ENCODE measurements at places on chromosomes 6 and 20.
A peak's percentile ranks its signal among the peaks of the same experiment; 100 is the strongest.

DNA sequence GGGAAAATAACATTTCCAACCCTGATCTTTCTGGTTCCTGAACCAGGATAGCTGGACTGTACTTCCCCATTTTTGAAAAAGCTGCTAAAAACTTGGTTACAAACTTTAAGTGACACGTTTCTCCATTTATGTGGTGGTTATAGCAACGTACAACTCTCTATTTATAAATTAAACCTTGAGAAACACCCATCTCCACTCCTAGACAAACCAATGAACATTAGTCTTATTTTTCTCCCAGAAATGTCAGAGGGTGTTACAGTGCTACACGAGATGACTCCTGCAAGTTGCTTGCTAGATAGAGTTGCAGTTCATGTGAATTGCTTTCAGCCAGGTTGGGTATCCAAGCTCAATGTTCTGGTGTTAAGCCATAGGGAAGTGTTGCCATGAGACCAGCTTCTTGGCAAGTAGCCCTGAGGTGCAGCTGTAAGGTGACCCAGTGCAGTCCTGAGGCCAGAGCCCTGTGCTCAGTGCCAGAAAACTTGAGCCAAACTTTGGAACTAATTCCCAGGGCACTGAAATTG, 51.3 kb upstream of the REV3L start:
- no peak for DNase-seq

GRCh38 chr6:140153703-140154102, 779.3 kb upstream of the CITED2 start:
- DNase-seq = no peak

- no peak for DNase-seq
These were observed 309.5 kb downstream of the TSHZ2 start for GRCh38 chr20:53281557-53282117.

DNA sequence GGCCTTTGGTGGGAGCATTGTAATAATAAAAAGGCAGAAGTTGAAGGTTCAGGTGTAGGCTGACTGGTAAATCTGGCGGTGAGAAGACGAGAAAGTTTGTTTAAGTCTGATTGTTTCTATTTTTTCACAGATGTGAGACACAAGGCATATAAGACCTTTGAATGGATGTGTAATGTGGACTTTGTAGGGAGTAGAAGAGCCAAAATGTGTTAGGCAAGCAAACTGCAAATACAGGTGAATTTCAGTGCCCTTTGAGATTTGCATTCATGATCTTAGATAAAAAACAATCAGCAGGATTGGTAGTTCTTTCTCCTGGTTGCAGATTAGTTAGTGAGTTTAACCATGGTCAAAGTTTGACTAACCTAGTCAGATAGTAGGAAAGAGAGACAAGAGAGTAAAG, 238.9 kb downstream of the FRK start:
- DNase-seq = no peak

DNA sequence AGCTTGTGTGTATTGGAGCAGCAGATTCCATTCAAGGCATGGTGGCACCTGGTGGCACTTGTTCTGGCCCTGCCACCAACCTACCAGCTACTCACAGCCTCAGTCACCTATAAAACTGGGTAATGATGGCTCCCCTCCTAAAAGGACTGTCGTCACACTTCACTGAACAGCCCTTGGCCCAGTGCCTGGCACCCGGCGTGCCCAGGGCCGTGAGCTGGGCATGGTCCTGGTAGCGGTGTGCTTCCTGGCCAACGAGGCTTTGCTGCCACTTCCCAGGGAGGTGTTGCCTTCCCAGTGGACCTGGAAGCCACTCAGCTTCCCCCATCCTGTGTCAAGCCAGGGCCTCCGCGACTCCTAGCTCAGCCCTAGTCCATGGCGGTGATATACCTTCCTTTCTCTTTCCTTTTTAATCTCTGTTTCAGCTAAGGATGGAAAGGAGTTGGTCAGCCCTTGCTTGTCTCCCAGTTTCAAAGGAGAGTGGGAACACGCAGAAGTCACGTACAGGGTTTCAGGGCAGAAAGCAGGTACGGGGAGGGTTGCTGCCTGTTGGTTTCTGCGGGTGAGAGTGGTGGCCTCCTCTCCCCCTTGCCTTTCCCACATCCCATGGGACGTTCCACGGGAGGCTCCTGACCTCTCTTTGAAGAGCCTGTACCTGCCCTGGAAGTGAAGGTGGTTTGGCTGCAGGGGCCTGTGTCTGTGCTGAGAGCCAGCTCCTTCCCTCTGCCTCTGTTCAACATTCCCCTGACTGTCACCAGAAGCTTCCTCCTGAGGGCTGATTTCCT, 25.5 kb downstream of the ENTPD6 start:
- no peak for DNase-seq

DNA sequence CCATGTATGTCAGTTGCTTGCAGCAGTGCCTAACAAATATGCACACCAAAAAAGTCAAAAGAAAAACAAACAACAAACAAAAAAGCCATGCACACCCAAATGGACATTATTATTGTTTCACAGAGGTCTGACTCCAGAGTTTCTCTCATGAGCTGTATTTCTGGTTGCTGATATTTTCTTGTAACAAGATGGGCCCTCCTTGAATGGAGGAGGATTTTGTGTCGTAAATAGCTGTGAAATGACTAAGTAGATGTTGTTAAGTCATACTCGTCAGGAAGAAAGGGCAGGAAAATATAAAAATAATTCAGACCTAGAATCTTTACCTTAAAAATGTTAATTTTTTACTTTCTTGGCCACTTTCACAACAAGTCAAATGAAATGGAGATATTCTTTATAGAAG, 96.0 kb downstream of the PLEKHG1 start:
- no peak for DNase-seq

- no peak for DNase-seq
These were observed 2.8 kb downstream of the NEDD9 start for GRCh38 chr6:11229655-11230046.

GRCh38 chr6:97085772-97086171, 161.2 kb downstream of the KLHL32 start:
- no peak for DNase-seq

GRCh38 chr20:33411242-33411641, 9.9 kb upstream of the CDK5RAP1 start:
- DNase-seq = no peak

GRCh38 chr6:31187780-31188194, 17.3 kb upstream of the POU5F1 start:
- no peak for DNase-seq

DNA sequence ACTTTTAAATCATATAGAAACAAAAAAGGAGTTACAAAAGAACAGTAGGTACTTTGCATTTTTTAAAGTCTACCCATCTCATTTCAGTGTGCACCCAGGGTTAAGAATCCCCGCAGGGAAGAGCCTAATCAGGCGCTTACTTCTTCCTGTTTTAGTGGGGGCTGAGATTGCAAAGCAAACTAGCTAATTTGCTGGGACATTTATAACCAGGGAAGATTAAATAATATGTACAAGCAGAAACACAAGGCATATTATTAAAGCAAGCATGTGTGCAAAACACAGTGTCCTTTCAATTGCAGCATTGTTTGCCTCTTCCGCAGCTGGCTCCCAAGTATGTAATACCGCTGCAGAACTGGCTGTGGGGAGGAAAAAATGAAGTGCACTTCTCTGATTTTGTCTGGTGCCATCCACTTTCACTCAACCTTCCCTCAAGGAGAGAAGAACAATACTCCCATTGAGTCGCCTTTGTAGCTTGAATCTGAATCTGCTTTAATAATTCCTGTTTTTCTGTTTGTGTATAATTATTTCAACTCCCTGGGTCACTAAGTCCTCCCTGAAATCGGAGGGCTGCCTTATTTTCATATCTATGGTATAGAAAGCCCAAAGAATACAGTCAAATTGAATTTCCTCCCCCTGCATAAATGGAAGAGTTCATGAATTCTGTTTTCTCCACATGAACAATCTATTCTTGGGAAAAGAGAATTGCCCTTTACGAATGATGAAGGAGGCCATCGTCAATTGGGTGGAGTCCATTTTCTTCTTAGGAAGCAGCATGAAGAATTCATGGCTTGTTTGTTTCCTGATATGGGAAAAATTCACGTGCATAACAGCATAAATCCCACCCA, 23.3 kb upstream of the BCAS1 start:
- no peak for DNase-seq

GRCh38 chr6:24283043-24283985, 74.5 kb downstream of the DCDC2 start:
- peak; percentile 37 for DNase-seq

- no peak for DNase-seq
These were observed 1450.7 kb upstream of the ADGRB3 start for GRCh38 chr6:67184405-67184804.
